ENCODE measurements at places on chromosomes 6 and 20. TPM values are rescaled to one million over a fixed set of nuclear protein-coding genes. Genes with fewer than 3 reads are reported as not detected.

DNA sequence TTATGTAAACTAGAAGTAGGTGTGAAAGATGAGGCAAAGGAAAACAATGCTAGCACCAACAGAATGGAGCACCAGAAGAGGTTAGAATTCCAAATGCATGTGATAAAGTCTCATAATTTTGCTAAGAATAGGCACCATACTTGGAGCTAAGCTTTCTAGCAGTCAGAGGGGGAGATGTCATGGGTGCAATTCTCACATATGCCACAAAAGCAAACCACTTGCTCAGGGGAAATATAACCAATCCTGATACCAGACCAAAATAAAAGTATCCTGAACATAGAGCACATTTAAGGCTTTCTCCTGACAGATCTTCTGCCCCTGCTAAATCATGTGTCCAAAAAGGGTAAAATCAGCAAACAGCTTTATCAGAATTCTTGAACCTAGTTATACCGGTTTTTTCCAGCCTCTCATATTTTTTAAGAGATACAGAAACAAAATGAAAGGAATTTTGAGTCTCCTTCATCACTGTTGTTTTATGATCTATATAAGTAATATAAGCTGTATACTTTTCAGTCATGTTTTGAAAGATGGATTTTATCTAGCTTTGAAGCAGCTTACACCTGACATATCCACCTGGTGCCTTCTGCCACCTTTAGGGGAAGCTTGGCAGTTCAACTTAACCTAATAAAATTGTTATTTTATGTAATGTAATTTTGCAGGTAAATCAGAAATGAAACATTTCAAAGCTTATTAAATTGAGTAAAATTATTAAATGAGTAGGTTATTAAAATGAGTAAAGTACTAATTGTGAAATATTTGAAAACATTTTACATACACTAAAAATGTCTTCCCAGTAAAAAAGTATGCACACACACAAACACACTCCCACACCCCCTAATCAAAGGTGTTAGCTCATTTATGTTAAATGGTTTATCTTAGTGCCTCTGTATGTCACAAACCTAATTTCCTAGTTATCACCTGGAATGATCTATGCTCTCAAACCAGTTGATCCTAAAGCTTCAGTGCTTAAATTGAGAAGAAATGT, 2.8 kb downstream of the SPO11 start:
- no peaks in the 10 kb centered on the region for H3K27me3 ChIP-seq
- no peak overlapping the region for H3K4me3 ChIP-seq
- no peak overlapping the region for H3K27ac ChIP-seq
- DNase-seq, result no peak
- no peaks in the 10 kb centered on the region for H3K36me3 ChIP-seq
- H3K4me1 ChIP-seq, result no peaks in the 10 kb centered on the region

DNA sequence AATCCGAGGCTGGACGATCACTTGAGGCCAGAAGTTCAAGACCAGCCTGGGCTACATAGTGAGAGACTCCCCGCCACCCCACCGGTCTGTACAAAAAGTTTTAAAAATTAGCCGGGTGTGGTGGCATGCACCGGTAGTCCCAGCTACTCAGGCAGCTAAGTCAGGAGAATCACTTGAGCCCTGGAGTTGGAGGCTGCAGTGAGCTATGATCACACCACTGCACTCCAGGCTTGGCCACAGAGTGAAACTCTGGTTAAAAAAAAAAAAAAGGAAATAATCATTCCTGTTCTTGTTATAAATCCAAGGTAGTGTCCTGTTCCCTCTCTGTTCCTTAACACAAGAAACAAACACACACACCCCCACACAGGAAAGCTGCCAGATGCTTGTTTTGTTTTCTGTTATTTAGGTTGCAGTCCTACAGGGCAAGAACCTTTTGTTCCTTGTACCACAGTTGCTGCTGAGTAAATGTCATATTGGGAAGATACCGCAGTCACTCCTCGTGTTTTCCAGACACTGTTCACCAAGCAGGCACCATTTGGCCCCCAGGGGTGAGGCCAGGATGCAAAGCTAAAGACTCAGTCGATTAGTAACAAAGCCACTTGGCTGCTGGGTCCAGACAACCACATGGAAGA, 28.9 kb downstream of the ASIP start:
- H3K4me3 ChIP-seq, result no peak overlapping the region
- H3K27me3 ChIP-seq, result peaks cover 7% of the 10 kb centered on the region
- no peak overlapping the region for H3K27ac ChIP-seq

- H3K4me1 ChIP-seq, result peaks cover 8% of the 10 kb centered on the region
- peak overlapping the region; percentile 86 for H3K27ac ChIP-seq
- H3K4me3 ChIP-seq, result peak overlapping the region; percentile 76
- DNase-seq, result no peak
Observed at GRCh38 chr6:89146718-89147700, 1.2 kb downstream of the PM20D2 start.

- DNase-seq, result no peak
- H3K27me3 ChIP-seq, result no peaks in the 10 kb centered on the region
- no peaks in the 10 kb centered on the region for H3K4me1 ChIP-seq
- H3K36me3 ChIP-seq, result no peaks in the 10 kb centered on the region
Observed at GRCh38 chr6:79373246-79373645, 138.8 kb upstream of the HMGN3 start.

DNA sequence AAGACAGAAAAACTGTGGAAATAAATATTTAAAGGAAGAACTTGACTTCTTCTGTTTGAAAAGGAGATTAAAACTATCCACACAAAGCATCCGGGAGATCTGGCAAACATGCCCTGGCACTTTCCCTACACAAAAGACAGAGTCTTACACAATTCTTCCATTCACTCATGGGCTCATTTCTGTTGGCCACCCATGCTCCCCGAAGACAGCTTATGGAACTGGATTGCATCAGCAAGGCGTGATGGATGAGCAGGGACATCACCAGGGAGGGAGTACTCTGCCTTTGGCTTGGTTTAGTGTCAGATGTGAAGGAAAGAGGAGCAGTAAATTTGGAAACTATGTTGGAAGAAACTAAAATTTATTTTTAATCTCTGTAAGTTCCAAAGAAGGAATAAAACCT, 379.3 kb downstream of the CD109 start:
- H3K36me3 ChIP-seq, result no peaks in the 10 kb centered on the region
- DNase-seq, result peak; percentile 61
- H3K27ac ChIP-seq, result no peak overlapping the region
- no peaks in the 10 kb centered on the region for H3K27me3 ChIP-seq

DNA sequence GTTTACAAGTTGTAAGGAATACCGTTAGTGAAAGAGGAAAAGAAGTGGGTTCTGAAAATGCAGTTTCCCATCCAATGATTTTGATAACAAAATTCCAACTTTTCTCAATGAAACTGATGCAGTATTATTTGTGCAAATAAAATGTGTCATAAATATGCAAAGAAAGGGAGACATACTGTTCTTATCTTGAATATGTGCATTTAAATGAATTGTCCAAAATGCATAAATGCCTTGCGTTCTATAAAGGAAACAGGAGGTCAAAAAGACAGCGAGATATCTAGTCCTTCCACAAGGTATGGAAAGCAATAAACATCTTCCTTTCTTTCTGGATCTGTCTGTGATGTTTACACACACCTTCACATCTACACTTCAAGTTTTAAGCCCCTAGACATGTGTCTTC, 54.6 kb upstream of the ISM1 start:
- no peak for DNase-seq
- no peak overlapping the region for H3K27ac ChIP-seq
- no peaks in the 10 kb centered on the region for H3K36me3 ChIP-seq
- H3K27me3 ChIP-seq, result no peaks in the 10 kb centered on the region
- no peak overlapping the region for H3K4me3 ChIP-seq
- no peaks in the 10 kb centered on the region for H3K4me1 ChIP-seq

The ALDH8A1 gene
- 1.6 TPM for total RNA-seq

DNA sequence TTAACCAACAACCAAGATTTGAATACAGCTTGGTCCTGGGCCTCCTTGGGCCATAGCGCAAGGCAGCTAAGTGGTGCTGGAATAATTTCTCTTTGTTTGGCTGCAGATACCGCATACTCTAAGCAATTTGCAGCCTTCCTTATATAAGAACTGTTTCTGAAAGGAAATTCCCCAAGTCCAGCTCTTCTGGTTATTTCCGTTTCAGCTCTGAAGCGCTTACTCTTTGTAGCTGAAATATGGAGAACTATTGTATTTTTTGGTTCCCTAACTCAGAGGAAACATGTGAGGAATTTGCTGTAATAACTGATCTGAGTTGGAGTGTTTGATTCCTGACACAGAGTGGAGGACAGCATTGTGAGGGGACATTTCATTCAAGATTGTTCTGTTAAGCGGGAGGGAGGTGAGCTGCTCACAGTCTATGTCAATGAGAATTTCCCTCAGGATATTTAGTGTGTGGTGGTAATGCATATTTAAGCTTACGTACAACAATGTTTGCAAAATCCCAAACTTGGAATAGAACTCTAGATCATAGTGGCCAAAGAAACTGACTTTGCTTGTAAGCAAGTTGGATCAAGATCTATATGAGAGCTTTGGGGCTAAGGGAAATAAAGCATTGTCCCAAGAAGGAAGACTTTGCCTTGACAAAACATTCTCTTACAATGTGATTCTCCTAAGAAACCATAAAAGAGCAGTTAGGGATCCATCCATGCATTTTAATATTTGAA, 576.6 kb upstream of the FLRT3 start:
- H3K27me3 ChIP-seq, result no peaks in the 10 kb centered on the region
- no peaks in the 10 kb centered on the region for H3K36me3 ChIP-seq
- H3K27ac ChIP-seq, result no peak overlapping the region

The RIPPLY2 gene
- 16.7 TPM for total RNA-seq

GRCh38 chr6:40312213-40313015, 274.8 kb downstream of the LRFN2 start:
- no peaks in the 10 kb centered on the region for H3K27me3 ChIP-seq
- no peak overlapping the region for H3K4me3 ChIP-seq

GRCh38 chr6:15580326-15580725, 82.5 kb downstream of the DTNBP1 start:
- no peak overlapping the region for H3K27ac ChIP-seq
- DNase-seq, result no peak
- no peaks in the 10 kb centered on the region for H3K27me3 ChIP-seq
- no peaks in the 10 kb centered on the region for H3K36me3 ChIP-seq

DNA sequence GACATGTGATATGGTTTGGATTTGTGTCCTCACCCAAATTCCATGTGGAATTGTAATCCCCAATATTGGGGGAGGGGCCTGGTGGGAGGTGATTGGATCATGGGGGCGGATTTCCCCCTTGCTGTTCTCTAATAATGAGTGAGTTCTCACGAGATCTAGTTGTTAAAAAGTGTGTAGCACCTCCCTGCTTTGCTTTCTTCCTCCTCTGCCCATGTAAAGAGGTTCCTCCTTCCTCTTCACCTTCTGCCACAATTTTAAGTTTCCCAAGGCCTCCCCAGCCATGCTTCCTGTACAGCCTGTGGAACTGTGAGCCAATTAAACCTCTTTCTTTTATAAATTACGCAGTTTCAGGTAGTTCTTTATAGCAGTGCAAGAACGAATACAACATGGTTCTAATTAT, 2.1 kb upstream of the ZNF451 start:
- no peaks in the 10 kb centered on the region for H3K27me3 ChIP-seq
- DNase-seq, result no peak
- peaks cover 4% of the 10 kb centered on the region for H3K36me3 ChIP-seq
- no peak overlapping the region for H3K27ac ChIP-seq
- H3K4me1 ChIP-seq, result peaks cover 23% of the 10 kb centered on the region

The SGK2 gene
- total RNA-seq, result 3.6 TPM

GRCh38 chr6:128240024-128240428, 280.4 kb downstream of the PTPRK start:
- H3K4me1 ChIP-seq, result no peaks in the 10 kb centered on the region
- no peak for DNase-seq
- H3K4me3 ChIP-seq, result no peak overlapping the region
- H3K36me3 ChIP-seq, result no peaks in the 10 kb centered on the region
- H3K27ac ChIP-seq, result no peak overlapping the region

DNA sequence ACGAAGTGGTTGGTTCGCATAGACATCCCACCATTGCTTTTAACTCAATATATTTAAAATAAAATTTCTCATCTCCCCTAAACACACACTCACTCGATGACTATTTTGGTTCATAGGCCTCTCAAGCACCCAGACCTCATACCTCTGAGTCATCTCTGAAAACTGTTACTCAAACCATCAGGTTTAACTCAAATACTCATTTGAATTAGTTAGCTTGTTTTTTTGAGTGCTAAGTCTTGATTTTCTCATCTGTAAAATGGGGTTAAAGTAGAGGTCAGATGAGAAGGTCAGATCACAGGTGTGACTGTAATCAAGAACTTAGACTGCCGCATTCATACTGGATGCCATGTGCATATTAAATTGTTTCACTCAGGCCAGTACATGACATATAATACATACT, 243.9 kb upstream of the TENT5A start:
- peak overlapping the region; percentile 44 for H3K27ac ChIP-seq
- no peaks in the 10 kb centered on the region for H3K36me3 ChIP-seq
- H3K4me1 ChIP-seq, result peaks cover 14% of the 10 kb centered on the region
- no peak overlapping the region for H3K4me3 ChIP-seq
- no peak for DNase-seq

- no peaks in the 10 kb centered on the region for H3K4me1 ChIP-seq
- no peaks in the 10 kb centered on the region for H3K27me3 ChIP-seq
- peak; percentile 18 for DNase-seq
- no peaks in the 10 kb centered on the region for H3K36me3 ChIP-seq
- H3K4me3 ChIP-seq, result no peak overlapping the region
Observed at GRCh38 chr6:133804265-133804664, 84.6 kb upstream of the TCF21 start.

All from tibial nerve (tissue), 4 donors.